ENCODE measurements at places on chromosomes 11 and 22. TPM values are rescaled to one million over a fixed set of nuclear protein-coding genes. Genes with fewer than 3 reads are reported as not detected.

GRCh38 chr11:86463120-86463519 lies 88.4 kb downstream of the CCDC81 start:
- no peak for DNase-seq

GRCh38 chr11:78045851-78046485 lies 17.7 kb upstream of the THRSP start:
- DNase-seq: no peak

- no peak for DNase-seq
Measured at GRCh38 chr11:72234920-72235319, 9.1 kb downstream of the PHOX2A start.

GRCh38 chr11:15905366-15906104 lies 450.8 kb downstream of the SOX6 start:
- no peak for DNase-seq

MORC2 gene
- 20.6 TPM for total RNA-seq

DNA sequence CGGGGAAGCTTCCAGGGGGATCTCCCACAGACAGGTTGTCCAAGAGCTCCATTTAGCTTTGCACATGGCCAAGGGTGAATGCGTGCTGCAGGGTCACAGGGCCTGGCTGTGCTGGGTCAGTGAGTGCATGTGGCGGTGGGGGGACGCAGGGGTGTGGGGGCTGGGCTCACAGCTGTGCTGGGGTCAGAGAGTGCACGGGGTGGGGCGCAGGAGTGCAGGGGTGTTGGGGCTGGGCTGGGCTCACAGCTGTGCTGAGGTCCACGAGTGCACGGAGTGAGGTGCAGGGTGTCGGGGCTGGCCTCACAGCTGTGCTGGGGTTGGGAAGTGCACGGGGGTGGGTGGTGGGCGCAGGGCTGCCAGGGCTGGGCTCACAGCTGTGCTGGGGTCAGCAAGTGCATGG lies 557.7 kb downstream of the BRD1 start:
- no peak for DNase-seq

LDHAL6A gene
- total RNA-seq: not detected

GRCh38 chr11:34916843-34917770 lies 689 bp downstream of the PDHX start:
- DNase-seq: no peak

OSM gene
- not detected for total RNA-seq

- DNase-seq: no peak
Measured at GRCh38 chr11:47186700-47187695, 764 bp upstream of the PACSIN3 start.

DNA sequence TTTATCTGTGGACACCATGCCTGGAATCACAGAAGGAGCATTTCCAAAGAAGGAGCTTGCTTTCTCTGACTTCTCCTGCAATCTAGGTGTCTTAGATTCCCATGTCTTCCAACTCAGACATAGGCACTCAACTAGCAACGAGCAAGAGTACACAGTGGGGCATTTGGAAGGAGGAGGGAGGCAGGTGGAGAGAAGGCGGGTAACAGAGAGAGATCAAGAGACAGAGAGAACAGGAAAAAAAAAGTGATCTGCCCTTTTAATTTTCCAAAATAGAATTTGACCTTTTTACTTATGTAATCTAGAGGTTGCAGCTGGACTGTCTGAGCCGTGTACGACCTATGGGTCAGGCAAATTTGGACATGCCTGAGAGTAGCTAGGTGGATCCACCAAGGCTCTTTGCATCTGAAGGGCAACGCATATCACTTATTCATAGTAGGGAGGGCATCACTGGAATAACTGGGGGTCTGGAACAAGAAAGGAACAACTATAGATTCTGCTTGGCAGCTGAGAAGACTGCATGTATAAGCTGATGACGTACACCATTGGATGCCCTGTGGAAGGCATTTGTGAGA lies 37.3 kb upstream of the POGLUT3 start:
- no peak for DNase-seq

GRCh38 chr22:45888221-45889092 lies 88.5 kb downstream of the WNT7B start:
- DNase-seq: no peak

GRCh38 chr11:134685793-134686380 lies 273.8 kb upstream of the B3GAT1 start:
- no peak for DNase-seq

DNA sequence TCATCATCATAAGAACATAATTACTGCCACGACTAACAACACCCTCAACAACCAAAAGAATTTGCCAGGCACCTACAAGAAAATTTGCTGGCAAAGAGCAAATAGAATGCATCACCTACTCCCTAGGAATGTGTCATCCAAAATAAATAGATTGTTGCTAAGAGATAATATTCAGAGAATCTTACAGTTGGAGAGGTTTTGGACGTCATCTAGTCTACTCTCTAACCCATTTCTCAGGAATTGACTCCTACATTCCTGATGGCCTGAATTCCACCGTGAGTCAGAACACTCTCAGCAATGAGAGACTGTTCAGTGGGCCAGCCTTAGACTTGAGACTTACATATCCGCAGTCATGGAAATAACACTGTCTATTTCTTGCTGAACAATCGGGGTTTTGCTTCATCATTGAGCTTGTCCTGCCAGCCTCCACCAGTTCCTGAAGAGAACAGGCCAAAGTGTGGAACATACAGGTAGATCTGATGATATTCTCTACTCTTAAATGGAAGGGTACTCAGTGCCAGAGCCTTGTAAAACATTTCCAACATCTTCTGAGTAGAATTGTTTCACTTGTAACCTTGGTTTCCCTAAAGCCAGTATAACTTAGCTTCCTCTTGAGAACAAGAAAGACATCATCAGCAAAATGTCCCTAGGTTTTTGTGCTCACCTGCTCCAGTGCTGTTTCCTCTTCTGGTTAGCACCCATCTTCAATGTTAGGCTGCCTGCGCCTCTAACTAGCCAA lies 8.3 kb downstream of the KIRREL3 start:
- no peak for DNase-seq

- DNase-seq: no peak
Measured at GRCh38 chr11:112844517-112844916, 116.7 kb upstream of the NCAM1 start.

GRCh38 chr11:72305077-72305476 lies 61.1 kb upstream of the PHOX2A start:
- DNase-seq: no peak

GRCh38 chr11:128313931-128314330 lies 273.4 kb downstream of the ETS1 start:
- no peak for DNase-seq

KCNJ5 gene
- 0.15 TPM for total RNA-seq

DNA sequence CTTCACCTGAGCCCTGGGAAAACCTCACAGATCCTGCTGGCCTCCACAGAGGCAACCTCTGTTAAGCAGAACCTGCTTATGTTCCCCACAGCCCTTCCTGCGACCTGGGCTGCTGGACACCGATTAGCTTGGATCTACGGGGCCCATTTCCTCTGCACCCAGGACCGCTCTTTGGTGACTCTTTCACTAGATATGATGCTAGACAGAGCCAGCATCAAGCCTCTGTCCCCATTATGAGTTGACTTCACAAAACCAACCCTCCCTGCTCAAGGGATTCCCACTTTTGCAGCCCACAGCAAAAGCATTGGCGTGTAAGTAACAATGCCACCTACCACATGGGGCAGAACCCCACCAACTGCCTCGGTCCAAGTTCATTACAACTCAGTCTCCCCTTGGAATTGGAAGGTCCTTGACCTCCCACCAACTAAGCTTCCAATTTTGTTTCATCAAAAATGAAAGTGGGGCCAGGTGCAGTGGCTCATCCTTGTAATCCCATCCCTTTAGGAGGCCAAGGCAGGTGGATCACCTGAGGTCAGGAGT lies 15.2 kb upstream of the TMPRSS4 start:
- no peak for DNase-seq

DNA sequence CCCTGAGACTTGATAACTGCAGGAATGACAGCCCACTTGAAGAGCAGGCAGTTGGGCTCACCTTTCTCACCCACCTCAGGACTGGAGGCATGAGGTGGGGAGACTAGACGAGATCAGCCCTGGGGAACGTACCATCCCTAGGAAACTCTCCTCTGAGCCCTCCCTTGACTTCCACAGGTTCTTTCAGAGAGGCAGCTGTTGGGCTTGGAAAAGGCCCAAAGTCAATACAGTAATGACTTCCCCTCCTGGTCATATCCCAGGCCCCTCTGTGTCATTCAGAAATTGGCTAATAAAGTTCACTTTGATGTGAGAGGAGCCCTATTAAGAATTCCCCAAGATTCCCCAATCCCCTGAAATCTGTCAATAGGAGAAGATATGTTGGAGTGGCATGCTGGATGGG lies 5.8 kb upstream of the NECTIN1 start:
- no peak for DNase-seq

GRCh38 chr11:131295986-131296385 lies 74.4 kb upstream of the NTM start:
- DNase-seq: no peak

DNA sequence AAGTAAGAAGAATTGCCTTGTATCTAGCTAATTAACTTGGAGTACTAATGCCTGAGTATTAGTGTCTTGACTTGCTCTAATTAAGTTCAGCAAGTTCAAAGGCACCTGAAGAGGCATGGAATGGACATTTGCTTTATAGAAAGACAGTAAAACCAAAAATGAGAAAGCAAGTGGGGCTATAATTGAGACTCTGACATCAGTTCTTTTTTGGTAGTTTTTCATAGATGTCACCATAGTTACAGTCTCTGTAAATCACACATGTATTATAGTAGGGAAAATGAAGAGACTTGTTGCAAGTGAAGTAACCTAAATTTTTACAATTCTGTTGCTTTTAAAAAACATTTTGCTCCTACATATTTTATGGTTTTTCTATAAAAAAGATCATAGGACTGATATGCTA lies 178.0 kb downstream of the HIPK3 start:
- no peak for DNase-seq

KDM4E gene
- total RNA-seq: not detected

MRGPRX3 gene
- not detected for total RNA-seq

B3GAT3 gene
- 42.5 TPM for total RNA-seq

DNA sequence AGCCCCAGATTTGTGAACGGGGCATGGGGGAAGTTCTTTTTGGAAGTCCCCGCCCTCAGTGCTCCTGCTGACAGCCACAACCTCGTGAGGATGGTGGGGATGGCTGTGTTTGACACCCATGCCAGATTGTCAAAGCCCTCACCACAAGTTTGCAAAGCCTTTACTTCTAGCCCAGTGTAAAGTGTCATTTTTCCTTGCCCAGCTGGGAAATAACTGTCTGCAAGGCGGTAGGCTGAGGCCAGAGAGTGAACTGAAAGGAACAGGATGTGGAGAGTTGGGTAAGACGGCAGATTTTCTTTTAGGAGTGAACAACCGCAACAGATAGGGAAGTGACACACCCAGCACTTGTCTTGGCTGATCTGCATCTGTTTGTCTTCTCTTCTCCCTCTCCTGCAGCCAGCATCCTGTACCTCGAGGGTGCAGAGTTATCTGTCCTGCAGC lies 13.6 kb downstream of the IL17RA start:
- DNase-seq: no peak

DNA sequence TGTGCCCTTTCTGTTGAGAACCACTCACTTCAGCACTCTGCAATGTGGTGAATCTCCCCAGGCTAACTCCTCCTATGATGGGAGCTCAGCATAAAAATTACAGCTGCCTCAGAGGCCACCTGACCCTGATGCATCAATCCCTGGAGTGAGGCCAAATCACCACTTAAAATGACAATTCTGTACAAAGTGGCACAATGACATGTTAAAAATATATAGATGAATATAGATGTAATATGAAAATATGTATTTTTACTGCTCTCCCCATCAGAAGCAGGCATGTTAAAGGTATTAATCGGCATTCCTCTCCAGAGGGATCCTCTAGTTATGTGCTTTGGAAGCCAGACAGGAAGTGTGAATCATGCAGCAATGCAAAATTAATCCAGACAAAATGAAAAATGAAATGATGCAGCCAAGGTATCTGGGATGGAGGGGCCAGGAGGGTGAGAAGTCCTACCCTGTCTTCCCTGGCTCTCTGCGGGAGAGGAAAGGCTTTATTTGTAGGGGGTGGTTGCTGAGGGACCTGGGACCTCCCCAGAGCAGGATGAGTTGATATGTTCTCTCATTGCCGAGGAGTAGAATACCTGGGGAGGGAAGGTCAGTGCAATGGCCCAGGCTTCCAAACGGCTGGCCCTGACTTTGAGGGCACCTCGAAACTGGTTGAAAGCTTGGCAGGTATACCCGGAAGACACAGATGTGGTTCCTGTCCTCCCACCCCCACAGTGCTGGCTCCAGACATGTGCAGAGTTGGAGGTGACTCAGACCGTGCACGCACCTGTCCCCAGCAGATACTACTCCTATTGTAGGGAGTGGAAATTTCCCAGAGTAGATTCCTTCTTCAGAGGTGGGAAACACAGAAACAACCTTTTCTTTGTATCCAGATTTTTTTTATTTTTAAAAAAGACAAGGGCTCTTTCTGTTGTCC lies 347.9 kb upstream of the NCAM1 start:
- DNase-seq: peak; percentile 25

- no peak for DNase-seq
Measured at GRCh38 chr11:109350091-109350490, 71.9 kb upstream of the C11orf87 start.

DNA sequence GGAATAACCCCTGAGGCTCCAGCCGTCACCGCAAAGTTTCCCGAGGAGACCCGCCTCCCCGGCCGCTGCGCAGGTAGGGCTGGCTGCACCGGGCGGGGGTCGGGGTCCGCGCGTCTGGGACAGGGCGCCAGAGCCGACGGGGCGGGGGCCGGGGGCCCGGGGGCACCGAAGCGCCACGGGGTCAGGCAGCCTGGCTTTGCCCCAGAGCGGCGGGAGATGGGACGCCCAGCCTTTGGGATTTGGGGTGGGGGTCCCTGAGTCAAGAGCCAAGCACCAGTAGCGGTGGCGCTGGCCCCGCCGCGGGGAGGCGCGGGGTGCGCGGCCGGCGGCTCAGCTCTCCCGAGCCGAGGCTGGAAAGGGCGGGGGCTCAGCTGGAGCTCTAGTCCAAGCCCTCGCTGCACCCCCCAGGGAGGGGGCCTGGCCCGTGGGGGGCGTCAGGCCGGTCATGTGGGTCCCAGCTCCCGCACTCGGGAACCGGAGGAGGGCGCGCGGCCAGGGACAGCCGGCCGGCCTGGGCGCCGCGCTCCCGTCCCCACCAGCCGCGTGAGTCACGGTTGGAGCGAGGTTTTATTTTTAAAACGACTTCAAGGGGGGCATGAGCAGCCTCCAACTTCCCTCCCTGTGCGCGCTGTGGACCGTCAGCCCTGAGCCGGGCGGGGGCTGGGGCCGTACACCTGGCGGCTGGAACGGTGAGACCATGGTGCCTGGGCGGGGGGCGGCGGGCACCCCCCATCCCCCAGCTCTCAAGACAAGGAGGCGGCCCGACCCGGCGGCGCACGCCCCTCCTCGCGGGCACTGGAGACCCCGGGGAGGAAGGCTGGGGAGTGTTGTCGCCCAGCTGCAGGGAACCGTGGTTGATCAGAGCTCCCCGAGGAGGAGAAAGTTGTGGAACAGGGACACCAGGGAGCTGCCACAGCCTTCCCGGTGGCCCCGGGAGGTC lies 626 bp downstream of the FLRT1 start:
- DNase-seq: no peak

NPTXR gene
- total RNA-seq: 3.7 TPM

Measured in glomerular endothelial cell (primary cell).